Stimulated activated CD4-positive, alpha-beta T cell treated with anti-CD3 and anti-CD28 coated beads, Interleukin-12 subunit alpha, Interleukin-12 subunit beta, amount 100 ng/mL, for 24 hours (primary cell): ENCODE measurements at places on chromosomes 3 and 15.

DNA sequence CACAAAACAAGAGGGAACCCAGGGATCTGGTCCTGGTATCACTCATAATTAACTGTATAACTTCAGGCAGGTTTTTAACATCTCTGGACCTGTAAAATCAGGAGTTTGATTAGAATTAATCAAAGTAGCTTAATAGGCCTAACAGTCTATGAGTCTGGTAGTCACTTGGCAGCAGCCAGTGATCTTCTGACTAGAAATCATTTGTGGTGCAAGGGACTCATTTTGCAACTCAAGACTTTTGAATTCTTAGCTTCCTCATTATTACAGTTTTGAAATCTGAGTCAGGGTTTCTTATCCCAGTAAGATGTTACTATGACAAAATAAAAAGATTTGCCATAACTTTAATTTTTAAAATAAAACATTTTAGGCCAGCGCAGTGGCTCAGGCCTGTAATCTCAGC lies 70.8 kb downstream of the TMCC1 start:
- no peak for DNase-seq

DNA sequence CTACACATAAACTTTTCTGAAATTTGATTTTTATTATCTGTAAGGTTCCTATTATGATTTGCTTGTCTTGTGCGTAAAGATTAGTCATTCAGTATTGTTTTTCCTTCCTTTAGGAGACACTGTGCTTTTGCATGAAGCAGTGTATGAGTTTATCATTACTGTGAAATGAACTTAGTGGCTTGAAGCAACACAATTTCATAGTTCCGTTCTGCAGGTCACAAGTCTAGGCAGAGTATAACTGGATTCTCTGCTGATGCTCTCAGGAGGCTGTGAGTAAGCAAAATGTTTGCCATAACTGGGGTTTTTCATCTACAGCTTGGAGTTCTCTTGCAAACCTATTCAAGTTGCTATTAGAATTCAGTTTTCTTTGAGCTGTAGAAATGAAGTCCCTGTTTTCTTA lies 1136.1 kb downstream of the OTOL1 start:
- DNase-seq, result no peak

- no peak for DNase-seq
Observed at GRCh38 chr3:127560051-127560787, 30.3 kb downstream of the TPRA1 start.

DNA sequence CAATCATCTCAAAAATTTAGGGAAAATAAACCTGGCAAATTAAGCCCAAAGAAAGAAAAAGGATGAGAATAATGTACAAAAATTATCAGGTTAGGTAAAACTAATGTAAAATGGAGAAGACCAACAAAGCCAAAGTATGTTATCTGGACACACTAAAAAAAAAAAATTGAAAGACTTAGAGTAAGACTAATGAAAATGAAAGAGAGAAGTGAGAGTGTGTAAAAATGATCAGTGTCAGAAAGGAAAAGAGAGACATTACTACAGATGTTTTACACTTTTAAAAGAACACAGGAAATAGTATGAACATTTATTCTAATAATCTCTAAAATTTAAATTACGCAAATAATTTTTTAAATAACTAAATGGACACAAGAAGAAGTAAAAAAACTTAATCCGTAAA lies 573.3 kb upstream of the NR2F2 start:
- DNase-seq, result no peak

GRCh38 chr15:92711457-92711831 lies 55.9 kb upstream of the FAM174B start:
- no peak for DNase-seq

DNA sequence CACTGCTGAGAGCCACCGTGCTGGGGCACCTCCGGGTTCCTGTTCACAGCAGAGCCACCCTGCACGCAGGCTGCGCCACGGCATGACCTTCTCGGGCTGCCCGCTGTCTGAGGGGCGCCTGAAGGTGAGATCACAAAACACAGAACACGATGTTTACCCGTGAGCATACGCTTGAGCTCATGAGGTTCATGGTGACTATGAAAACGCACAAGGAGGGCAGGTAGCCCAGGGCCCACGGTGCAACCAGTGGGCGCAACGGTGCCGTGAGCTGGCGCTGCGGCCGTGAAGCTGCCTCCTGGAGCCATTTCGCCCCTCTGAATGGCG lies 36.1 kb downstream of the KLHL25 start:
- no peak for DNase-seq

- peak; percentile 18 for DNase-seq
Observed at GRCh38 chr15:92079047-92079446, 225.5 kb downstream of the SLCO3A1 start.

DNA sequence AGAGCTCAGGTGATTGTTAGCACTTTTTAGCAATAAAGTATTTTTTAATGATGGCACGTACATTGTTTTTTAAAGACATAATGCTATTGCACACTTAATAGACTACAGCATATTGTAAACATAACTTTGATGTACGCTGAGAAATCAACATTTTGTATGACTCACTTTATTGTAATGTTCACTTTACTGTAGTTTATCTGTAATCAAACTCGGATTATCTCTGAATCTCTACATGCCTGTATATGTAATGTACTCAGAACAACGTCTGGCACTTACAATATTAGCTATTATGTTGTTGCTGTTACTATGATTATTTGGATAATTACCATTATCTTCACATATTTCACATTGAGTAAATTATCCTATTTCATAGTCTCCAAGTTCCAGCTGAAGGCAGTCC lies 137.9 kb upstream of the CHRM5 start:
- no peak for DNase-seq

- no peak for DNase-seq
Observed at GRCh38 chr3:36923523-36923943, 21.3 kb downstream of the TRANK1 start.

DNA sequence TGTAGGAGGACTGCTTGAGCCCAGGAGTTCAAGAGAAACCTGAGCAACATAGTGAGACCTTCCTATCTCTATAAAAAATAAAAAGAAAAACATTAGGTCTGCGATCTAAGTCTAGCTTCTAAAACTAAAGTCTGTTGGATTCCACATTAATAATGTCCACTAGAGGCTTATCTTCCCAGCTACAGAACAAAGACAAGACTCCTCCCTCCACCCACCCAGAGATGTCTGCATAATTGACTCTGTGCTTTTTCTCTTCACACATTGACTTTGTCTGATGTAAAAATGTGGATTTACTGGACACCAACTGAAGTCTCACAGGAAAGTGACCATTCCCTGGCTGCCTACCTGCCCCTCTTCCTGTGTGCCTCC lies 91.8 kb downstream of the ATP10A start:
- no peak for DNase-seq

- DNase-seq, result no peak
Observed at GRCh38 chr3:177149106-177149505, 48.2 kb downstream of the TBL1XR1 start.

- DNase-seq, result no peak
Observed at GRCh38 chr3:131705558-131706051, 202.8 kb upstream of the MRPL3 start.
